ENCODE measurements at places on chromosomes 7 and 10. TPM values are rescaled to one million over a fixed set of nuclear protein-coding genes. Genes with fewer than 3 reads are reported as not detected.
A peak's percentile ranks its signal among the peaks of the same experiment; 100 is the strongest.

DNA sequence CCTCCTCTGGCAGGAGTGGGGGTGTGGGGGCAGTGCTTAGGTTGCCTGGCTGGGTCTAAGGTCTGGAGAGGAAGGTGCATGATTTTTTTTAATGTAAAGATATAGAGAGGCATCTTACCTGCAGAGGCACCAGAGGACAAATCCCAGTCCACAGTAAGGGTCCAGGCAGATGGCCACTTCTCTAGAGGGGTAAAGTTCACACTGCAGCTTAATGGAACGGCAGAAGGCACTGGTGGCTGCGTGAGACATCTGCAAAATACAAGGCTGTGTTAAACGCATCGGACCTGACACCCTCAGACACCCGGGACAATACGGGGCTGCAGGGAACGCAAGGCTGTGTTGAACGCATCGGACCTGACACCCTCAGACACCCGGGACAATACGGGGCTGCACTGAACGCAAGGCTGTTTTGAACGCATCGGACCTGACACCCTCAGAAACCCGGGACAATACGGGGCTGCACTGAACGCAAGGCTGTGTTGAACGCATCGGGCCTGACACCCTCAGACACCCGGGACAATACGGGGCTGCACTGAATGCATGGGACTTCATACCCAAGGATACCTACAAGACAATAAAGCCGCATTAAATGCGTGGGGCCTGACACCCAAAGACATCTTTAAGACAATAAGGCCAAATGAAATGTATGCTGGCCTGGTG lies 206.0 kb downstream of the ZMYND11 start:
- H3K4me3 ChIP-seq = no peak overlapping the region
- H3K36me3 ChIP-seq = peaks cover 4% of the 10 kb centered on the region
- no peak for DNase-seq
- H3K27me3 ChIP-seq = no peaks in the 10 kb centered on the region
- H3K27ac ChIP-seq = no peak overlapping the region

DNA sequence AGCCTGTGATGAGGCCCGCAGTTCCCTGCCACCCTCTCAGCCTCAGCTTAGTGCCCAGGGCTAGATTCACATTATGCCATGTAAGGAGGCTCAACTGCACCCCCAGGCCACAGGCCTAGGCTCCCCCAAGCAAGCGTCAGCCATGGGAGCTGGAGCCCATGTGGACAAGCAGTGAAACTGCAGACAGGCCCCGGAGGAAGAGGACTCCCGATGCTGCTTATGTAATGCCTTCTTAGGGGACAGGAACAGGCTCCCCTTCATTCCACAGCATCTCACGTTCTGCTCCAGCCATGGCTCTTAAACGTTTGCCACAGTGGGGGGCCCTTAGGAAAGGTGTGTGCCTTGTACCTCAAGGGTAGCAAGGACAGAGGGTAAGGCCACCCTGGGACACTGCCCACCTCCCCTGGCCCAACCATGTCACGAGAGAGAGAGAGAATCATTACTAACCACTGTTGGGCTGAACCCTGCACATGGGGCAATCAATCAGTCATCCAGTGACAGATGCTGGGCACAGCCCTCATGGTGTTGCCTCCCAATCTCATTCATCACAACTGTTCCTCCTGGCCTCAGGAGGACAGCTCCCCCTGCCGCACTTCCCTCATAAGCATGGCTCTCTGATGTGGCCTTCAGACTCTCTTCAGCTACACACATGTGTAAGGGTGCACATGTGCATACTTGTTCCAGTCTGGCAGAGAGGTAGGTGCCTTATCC lies 263.0 kb downstream of the GRID1 start:
- H3K4me3 ChIP-seq = no peak overlapping the region
- no peaks in the 10 kb centered on the region for H3K27me3 ChIP-seq

DNA sequence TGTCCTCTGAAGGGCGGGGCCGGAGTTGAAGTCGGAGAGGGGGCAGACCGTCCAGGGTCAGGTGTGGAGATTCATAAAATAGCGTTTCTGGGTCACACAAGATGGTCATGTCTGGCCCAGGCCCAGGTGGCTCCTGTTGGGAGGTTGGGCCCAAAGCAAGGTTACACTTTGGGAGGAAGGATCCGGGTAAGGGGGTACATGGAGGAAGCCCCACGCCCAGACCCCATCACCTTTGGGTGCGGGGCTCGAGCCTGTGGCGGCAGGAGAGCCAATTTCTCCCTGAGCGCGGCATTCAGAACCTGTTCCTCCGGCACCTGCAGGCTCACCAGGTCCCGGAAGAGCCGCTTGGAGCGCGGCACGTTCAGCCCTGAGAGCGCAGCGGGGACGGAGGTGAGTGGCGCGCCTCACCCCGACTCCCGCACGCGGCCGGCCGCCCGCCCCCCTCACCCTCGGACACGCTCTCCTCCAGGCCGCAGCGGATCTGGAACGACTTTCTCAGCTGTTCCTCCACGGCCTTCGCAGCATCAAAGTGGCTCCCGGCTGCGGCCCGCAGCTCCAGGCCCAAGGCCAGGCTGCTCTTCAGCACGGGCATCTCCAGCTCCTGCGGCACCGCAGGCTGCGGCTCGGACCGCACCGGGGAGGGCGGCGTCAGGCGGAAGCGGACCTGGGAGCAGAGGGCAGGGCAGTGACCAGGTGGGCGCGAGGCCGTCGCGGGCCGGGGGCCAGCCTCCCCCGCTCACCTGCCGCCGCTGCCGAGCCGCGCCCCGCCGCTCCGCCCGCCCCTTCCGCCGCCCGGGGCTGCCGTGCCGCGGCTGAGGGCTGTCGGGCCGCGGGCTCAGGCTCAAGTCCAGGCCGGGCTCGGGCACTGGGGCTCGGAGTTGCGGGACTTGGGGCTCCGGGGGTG lies 644 bp downstream of the PPP1R35 start:
- peaks cover 41% of the 10 kb centered on the region for H3K36me3 ChIP-seq
- peak overlapping the region; percentile 91 for H3K4me3 ChIP-seq
- H3K27ac ChIP-seq = peak overlapping the region; percentile 96
- H3K27me3 ChIP-seq = no peaks in the 10 kb centered on the region

DNA sequence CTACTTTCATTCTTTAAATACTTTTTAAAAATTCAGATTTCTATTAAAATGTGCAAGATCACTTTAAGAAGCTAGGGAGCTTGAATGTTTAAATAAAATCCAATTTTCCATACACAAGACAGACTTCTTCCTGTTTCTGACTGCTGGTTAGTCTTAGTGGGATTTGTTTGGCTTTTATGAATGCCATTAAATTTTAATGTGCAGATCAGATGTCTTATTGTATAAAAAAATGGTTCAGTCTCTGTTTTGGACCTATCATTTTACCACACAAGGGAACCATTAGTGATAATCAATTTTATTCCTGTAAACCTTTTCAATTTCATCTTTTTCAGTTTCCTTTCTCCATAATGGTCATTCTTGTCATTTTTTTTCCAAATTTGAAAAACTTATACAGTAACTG lies 63.2 kb downstream of the VCL start:
- peaks cover 10% of the 10 kb centered on the region for H3K36me3 ChIP-seq
- H3K4me1 ChIP-seq = peaks cover 41% of the 10 kb centered on the region
- DNase-seq = peak; percentile 55
- peak overlapping the region; percentile 11 for H3K4me3 ChIP-seq
- H3K27me3 ChIP-seq = no peaks in the 10 kb centered on the region
- peak overlapping the region; percentile 73 for H3K27ac ChIP-seq

GRCh38 chr7:97770850-97771249 lies 39.0 kb downstream of the TAC1 start:
- no peak overlapping the region for H3K4me3 ChIP-seq
- H3K27ac ChIP-seq = no peak overlapping the region
- no peaks in the 10 kb centered on the region for H3K4me1 ChIP-seq

- no peaks in the 10 kb centered on the region for H3K36me3 ChIP-seq
- DNase-seq = no peak
- H3K4me3 ChIP-seq = no peak overlapping the region
- peaks cover 9% of the 10 kb centered on the region for H3K4me1 ChIP-seq
These were observed 95.2 kb upstream of the GNA12 start for GRCh38 chr7:2939193-2939885.

DNA sequence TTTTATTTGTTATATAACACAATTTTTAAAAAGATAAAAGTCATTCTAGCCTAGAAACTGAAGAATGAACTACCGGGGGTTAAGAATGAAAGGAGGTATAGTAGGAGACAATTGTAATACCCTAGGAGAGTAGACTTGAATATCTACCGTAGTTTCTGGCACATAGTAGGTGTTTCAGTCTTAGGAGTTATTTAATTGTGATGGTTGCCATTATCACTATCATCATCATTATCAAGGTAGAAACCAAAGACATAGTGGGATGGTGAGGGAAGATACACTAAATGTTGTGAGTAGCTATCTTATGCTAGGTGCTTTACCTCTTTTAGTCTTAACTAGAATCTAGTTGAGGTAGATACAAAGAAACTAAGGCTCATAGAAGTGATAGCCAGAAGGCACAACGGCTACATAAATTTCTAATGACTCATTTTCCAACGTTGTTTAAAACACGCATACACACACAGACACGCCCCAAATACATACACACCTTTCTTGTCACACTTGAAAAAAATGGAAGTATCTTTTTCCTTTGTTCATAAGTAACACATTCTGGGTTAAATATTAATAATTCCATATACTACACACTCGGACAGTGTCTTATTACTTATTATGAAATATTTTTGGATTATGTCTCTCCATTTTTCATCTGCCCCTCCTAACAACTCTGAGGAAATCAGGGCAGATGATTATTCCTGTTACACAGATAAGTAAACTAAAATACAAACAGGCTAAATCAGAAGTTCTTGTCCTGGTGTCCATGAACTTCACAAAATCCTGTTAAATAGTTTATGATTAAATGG lies 2.0 kb upstream of the ANLN start:
- H3K36me3 ChIP-seq = no peaks in the 10 kb centered on the region
- H3K27me3 ChIP-seq = no peaks in the 10 kb centered on the region
- DNase-seq = no peak
- H3K4me3 ChIP-seq = no peak overlapping the region

GRCh38 chr7:97174303-97174702 lies 56.8 kb downstream of the SDHAF3 start:
- H3K27me3 ChIP-seq = no peaks in the 10 kb centered on the region
- no peaks in the 10 kb centered on the region for H3K4me1 ChIP-seq
- H3K4me3 ChIP-seq = no peak overlapping the region
- no peak for DNase-seq
- no peaks in the 10 kb centered on the region for H3K36me3 ChIP-seq

- no peak for DNase-seq
- H3K4me3 ChIP-seq = no peak overlapping the region
- H3K27me3 ChIP-seq = peaks cover 69% of the 10 kb centered on the region
- no peaks in the 10 kb centered on the region for H3K4me1 ChIP-seq
- no peaks in the 10 kb centered on the region for H3K36me3 ChIP-seq
These were observed 4.8 kb upstream of the VIPR2 start for GRCh38 chr7:159149488-159149887.

- no peaks in the 10 kb centered on the region for H3K36me3 ChIP-seq
- no peaks in the 10 kb centered on the region for H3K4me1 ChIP-seq
- H3K4me3 ChIP-seq = no peak overlapping the region
- H3K27ac ChIP-seq = no peak overlapping the region
- no peak for DNase-seq
These were observed 7.4 kb downstream of the ADCYAP1R1 start for GRCh38 chr7:31059551-31059950.

- no peak overlapping the region for H3K27ac ChIP-seq
- no peaks in the 10 kb centered on the region for H3K36me3 ChIP-seq
- no peaks in the 10 kb centered on the region for H3K27me3 ChIP-seq
- peaks cover 41% of the 10 kb centered on the region for H3K4me1 ChIP-seq
- no peak for DNase-seq
These were observed 1.7 kb downstream of the SHTN1 start for GRCh38 chr10:117003336-117003735.

- no peak overlapping the region for H3K27ac ChIP-seq
- H3K4me3 ChIP-seq = no peak overlapping the region
- no peaks in the 10 kb centered on the region for H3K36me3 ChIP-seq
- peaks cover 9% of the 10 kb centered on the region for H3K27me3 ChIP-seq
- no peaks in the 10 kb centered on the region for H3K4me1 ChIP-seq
These were observed 154.2 kb downstream of the GFRA1 start for GRCh38 chr10:116118847-116119246.

GRCh38 chr7:40330408-40330807 lies 195.6 kb downstream of the SUGCT start:
- no peaks in the 10 kb centered on the region for H3K27me3 ChIP-seq
- no peak for DNase-seq
- H3K4me1 ChIP-seq = no peaks in the 10 kb centered on the region
- no peaks in the 10 kb centered on the region for H3K36me3 ChIP-seq

DNA sequence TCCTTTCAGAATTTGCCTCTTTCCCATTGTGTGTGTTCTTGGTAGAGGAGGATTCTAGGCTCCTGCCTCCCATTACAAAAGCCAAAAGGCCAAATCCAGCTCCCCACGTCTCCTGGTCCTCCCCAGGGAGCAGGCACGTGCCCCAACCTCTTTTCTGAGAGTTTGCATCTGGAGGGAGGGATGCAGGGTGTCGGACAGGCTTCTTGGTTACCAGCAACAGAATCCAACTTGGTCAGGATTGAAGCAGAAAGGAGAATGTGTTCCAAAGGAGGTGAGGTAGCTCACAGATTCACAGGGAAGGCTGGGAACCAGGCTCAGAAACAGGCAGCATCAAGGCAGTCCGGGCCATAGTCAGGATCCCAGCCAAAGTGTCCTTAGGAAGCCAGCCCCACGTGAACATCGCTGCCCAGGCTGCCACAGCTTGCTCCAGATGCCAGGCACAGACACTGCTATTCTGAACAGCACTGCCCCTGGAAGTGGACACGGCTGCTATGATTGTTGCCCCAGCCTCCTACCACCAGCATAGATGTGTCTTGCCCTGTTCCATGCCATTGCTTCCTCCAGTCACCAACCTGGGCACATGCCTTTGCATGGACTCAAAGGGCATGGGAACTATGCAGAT lies 264.2 kb upstream of the ZMIZ1 start:
- no peaks in the 10 kb centered on the region for H3K36me3 ChIP-seq
- DNase-seq = no peak
- no peak overlapping the region for H3K4me3 ChIP-seq
- H3K27ac ChIP-seq = no peak overlapping the region
- H3K27me3 ChIP-seq = no peaks in the 10 kb centered on the region

- no peak overlapping the region for H3K4me3 ChIP-seq
- H3K27ac ChIP-seq = no peak overlapping the region
- no peaks in the 10 kb centered on the region for H3K27me3 ChIP-seq
- no peak for DNase-seq
- H3K4me1 ChIP-seq = peaks cover 5% of the 10 kb centered on the region
These were observed 84.2 kb downstream of the STRA8 start for GRCh38 chr7:135317676-135318325.

- no peaks in the 10 kb centered on the region for H3K27me3 ChIP-seq
- no peak overlapping the region for H3K4me3 ChIP-seq
- H3K36me3 ChIP-seq = no peaks in the 10 kb centered on the region
- H3K27ac ChIP-seq = no peak overlapping the region
These were observed 343.9 kb downstream of the ABCA13 start for GRCh38 chr7:48515171-48515570.

- H3K4me1 ChIP-seq = no peaks in the 10 kb centered on the region
- DNase-seq = no peak
- no peak overlapping the region for H3K4me3 ChIP-seq
- peaks cover 26% of the 10 kb centered on the region for H3K27me3 ChIP-seq
- no peak overlapping the region for H3K27ac ChIP-seq
These were observed 171.2 kb downstream of the DNAJB6 start for GRCh38 chr7:157507987-157508386.

GRCh38 chr7:131067220-131067619 lies 260.5 kb upstream of the MKLN1 start:
- H3K27me3 ChIP-seq = no peaks in the 10 kb centered on the region
- DNase-seq = peak; percentile 54
- H3K27ac ChIP-seq = peak overlapping the region; percentile 63
- H3K4me3 ChIP-seq = no peak overlapping the region
- no peaks in the 10 kb centered on the region for H3K36me3 ChIP-seq

The FFAR4 gene
- not detected for total RNA-seq

The LRRD1 gene
- not detected for total RNA-seq

The MMRN2 gene
- total RNA-seq = not detected
